GM04503 (cell line): ENCODE measurements at places on chromosomes 4 and X.

- peak; percentile 61 for DNase-seq
These were observed 69.9 kb upstream of the FBXW7 start for GRCh38 chr4:152605641-152606335.

DNA sequence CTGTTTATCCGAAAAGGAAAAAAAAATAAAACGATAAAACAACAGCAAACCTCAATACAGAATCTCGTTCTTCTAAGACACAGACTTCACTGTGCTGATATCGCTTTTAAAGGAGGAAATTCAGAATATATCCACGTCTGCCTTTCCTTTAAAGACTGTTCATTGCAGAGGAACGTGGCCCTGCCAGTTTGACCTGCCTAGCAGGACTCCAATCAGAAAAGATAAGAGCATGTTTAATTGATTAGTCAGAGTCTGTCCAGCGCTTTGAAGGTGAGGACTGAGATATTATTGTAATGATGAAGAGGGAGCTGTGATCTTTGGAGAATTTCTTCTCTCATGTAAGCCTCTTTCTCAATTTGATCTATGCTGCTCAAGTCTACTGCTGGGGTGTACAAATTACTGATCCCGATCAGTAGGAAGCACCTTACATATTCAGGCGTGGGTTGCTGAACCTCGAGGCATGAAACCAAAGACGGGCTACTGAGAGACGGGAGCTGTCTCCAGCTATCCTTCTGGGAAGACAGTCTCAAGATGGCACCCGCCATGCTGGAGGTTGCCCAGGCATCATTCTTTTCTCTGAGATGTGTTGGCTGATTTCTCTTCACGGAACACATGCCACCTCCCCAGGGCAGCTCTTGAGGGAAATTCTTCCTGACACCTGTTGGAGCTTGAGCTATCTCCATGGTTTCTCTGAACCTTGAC is 146.1 kb downstream of the SHOX start:
- DNase-seq, result no peak

DNA sequence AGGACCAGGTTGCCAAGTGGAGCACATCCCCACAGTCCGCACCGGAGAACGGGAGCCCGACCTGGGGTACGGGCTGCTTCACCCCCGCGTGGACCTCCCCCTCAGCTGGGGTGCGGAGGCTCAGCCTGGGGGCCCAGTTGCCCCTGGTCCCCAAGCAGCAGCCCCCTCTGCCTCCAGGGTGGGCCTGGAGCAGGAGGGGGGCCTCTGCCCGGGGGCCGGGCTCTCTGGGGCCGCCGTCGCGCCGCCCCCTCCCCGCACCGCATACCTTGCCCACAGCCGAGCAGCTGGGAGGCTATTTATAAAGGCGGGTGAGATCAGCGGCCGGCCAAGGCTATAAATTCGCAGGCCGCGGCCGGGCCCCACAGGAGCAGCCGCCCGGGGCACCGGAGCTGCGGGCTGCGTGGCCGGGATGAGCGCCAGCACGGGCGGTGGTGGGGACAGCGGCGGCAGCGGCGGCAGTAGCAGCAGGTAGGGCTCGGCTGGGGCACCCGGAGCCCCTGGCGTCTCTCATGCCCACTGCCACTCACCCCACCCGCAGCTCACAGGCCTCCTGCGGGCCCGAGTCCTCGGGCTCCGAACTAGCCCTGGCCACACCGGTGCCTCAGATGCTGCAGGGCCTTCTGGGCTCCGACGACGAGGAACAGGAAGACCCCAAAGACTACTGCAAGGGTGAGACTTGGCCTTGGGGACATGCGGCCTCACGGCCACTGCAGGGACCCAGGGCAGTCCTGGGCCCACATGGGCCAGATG is at the start of gene SRPK3:
SRPK3 (plus strand) TSS at position 364 of the 750 bp plus-strand sequence; CDS start at position 410, 46 bp downstream.
- no peak for DNase-seq

DNA sequence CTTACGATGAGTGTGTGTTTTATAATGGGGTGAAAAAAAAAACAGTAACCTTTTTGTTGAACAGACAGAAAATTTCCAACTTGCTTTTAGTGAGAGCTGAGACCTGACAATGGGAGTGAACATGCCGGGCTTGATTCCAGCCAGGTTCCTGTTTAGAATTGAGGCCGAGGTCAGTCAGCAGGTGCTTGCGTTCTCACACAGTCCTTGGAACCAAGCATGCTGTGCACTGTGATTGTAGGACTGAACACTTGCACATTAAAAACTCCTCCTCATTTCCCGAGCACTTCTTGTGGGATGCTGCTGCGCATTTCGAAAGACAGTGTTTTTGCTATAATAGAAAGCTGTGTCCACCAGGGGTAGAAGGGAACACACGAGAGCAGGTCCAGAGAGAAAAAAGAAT is 51.8 kb downstream of the TMEM131L start:
- DNase-seq, result no peak

DNA sequence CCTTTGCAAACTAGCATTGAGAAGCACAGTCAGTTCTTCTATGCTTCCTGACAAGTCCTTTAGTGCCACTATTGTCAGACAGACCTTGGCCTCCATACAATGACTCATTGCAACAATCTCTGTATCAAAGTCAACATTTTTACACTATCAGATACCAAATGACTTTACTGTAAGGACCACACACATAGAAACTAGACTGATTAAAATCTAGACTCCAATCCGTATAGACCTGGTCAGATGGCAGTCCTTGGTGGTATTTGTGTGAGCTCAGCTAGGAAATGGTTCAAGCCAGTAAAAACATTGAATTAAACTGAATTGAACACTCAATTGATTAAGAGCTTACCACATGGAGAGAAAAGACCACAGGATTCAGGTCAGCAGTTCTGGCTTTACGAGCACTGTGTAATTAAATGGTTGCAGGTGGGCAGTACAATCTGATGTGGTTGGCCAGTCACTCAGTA is 549.8 kb upstream of the LCORL start:
- DNase-seq, result no peak

DNA sequence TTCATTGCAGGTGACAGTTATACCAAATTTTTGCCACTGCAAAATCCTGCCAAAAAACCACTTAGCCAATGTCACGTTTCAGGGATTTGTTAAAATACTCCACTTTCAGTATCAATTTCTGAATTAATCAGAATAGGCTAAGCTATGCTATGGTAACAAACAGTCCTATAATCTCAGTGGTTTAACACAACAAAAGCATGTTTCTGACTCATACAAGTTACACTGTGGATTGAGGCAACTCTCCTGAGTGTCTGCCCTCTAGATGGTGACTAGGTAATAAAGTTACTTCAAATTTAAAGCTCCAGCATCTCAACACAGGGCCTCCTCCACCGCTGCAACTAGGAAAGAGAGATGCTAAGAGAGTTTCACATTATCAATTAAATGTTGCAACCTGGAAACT is 23.0 kb upstream of the RADX start:
- DNase-seq, result no peak

- no peak for DNase-seq
These were observed 68.8 kb upstream of the BCOR start for GRCh38 chrX:40166582-40166981.

DNA sequence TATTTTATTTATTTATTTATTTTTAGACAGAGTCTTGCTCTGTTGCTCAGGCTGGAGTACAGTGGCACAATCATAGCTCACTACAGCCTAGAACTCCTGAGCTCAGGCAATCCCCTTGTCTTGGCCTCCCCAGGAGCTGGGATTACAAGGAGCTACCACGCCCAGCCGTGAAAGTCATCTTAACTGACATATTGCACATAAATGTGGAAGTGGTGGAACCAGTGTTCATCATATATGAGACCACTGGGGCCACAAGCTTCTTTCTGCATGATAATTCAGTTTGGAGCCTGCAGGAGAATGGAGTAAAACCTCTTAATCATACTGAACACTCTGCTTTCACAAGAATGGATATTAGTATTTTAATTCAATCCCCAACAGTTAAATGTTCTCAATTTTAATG is 12.5 kb upstream of the CTSO start:
- DNase-seq, result no peak

- DNase-seq, result peak; percentile 53
These were observed 214.8 kb downstream of the SPCS3 start for GRCh38 chr4:176534566-176534965.

DNA sequence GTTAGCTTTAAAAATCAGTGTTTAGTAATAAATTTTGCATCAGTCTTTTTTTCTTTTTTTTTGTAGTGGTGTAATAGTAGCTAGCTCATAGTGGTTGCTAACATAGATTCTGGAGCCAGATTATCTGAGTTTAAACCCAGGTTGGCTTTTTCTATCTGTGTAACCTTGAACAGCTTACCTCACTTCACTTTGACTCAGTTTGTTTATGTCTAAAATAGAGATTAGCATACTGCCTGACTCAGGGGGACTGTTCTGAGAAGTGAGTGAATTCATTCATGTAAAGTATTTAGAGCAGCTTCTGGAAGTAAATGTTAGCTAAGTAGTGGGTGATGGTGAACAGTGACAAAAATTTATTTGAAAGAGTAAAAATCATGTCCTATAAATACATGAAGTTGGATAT is 32.9 kb downstream of the CPEB2 start:
- DNase-seq, result no peak

GRCh38 chr4:40256329-40256728 is 59.5 kb downstream of the RHOH start:
- DNase-seq, result no peak

DNA sequence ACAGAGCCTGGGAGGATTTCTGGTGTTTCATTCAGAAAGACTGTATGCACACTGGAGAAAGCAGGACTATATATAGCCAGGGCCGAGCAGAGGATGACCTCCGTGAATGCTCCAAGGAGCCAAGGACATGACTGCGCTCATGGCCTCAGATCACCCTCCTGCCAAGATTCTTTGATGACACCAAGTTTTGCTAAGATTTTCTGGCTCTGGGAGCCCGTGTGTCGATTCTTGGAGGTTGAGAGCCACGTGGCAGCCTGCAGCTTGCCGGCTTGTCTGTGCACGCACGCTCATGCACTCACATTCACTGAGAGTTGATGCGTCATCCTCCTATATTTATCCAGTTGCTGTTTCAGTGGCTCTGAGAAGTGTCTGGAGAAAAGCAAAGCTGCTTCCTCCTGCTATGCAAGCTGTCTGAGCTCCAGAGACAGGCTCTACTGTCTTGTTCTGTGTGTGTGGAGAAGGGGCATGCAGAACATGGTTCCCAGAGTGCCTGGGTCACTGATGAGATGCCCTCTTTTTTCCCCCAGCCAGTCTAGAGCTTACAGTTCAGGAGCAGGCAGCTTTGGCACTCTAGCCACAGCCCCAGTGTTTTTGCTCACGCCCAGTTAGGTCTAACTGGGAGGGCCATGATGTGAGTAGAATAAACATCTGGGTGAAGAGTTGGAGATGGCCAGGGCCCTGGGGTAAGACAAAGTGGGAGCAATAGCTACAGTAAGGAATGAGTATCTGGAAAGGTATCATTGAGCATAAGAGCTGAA is 64.9 kb upstream of the SCOC start:
- DNase-seq, result no peak

DNA sequence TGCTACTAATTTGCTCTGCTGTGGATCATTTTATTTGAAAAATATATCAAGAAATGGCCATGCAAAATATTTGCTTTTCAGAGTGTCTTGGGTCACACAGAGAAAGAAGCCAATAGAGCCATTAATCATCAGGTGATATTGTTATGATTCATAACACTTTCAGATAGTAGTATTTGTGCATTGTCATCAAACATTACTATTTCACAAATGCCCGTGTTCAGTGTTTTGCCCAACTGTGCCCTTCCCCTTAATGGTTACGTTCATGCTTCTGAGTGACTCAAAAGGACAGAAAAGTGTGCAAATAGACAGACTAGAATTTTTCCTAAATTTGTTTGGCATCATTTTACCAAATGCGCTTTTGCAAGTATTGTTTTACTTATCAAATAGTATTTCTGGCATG is 46.5 kb downstream of the PHOX2B start:
- DNase-seq, result no peak

DNA sequence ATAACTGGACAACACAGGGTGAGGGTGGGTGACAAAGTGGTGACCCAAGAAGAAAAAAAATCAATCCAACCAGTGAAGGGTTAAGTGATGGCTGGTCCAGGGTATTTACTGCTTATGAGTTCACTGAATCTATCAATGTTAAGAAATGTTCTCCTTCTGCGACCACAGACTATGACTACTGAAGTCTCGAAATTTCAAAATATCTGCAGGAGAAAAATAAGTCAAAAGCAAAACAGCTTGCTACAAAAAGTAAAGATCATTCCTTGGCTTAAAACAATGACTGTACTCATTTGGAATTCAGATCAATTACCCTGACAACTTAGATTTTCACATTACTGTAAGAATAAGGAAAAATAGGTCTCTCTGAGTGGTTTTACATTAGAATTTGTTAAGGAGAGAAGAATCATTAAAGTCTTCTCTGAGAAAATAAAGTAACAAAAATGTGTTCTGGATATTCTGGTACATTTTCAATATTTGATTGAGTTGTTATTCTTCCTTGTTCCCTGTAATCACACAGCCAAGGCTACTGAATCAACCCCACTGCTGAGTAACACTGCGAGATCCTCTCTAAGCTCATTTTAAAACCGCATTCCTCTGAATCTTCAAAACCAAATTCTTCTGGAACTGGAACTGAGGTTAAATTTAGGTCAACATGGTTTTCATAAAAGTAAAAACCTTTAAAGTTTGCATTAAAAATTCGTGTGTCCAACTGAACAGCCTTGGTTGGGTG is 22.7 kb downstream of the SMPX start:
- DNase-seq, result peak; percentile 9

GRCh38 chr4:40232610-40233009 is 35.8 kb downstream of the RHOH start:
- no peak for DNase-seq

GRCh38 chr4:40448875-40449274 is 113.7 kb downstream of the CHRNA9 start:
- no peak for DNase-seq

DNA sequence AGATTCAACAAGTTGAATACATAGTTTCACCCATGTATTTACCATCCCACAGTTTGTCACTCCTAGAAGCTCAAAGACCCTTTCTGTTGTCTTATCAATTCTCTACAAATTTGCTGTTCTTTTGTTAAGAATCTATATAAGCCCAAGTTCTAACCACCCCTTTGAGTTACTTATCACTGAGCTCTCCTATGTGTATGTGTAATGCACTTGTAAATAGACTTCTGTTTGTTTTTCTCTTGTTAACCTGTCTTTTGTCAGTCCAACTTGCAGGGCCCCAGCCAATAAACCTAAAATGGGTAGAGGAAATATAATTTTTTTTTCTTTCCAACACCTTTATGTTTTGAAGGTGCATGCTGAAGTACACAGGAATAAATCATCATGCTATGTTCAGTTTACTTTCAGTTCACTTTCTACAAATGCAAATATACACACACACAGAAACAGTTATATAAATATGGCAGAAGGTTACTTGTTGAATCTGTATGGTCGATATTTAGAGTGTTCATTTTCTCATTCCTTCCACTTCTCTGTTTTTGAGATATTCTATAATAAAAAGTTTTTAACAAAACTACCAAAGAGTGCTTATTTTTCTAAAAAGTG is 22.3 kb upstream of the CLOCK start:
- no peak for DNase-seq

GRCh38 chrX:97326456-97326855 is 442.7 kb downstream of the RPA4 start:
- no peak for DNase-seq

DNA sequence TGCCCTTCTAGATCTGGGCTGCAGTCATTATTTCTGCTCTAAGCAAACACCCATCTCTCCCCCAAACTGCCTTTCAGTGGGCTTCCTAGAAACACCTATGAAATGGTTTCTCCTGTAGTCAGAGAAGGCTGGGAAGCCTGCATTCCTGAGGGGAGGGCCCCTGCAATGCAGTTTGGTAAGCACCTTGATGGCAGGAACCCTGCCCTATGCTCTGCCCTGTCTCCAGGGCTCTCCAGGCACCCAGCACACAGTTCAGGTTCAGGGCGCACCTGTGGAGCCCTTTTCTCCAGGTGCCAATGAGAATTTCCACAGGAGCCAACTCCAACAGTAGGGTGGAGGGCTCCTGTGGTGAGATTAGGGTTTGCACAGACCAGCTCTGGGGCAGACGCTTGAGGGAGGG is 69.1 kb upstream of the FBXW7 start:
- DNase-seq, result no peak
